Activated naive CD4-positive, alpha-beta T cell (primary cell): ENCODE measurements at places on chromosomes 6 and 20.

DNA sequence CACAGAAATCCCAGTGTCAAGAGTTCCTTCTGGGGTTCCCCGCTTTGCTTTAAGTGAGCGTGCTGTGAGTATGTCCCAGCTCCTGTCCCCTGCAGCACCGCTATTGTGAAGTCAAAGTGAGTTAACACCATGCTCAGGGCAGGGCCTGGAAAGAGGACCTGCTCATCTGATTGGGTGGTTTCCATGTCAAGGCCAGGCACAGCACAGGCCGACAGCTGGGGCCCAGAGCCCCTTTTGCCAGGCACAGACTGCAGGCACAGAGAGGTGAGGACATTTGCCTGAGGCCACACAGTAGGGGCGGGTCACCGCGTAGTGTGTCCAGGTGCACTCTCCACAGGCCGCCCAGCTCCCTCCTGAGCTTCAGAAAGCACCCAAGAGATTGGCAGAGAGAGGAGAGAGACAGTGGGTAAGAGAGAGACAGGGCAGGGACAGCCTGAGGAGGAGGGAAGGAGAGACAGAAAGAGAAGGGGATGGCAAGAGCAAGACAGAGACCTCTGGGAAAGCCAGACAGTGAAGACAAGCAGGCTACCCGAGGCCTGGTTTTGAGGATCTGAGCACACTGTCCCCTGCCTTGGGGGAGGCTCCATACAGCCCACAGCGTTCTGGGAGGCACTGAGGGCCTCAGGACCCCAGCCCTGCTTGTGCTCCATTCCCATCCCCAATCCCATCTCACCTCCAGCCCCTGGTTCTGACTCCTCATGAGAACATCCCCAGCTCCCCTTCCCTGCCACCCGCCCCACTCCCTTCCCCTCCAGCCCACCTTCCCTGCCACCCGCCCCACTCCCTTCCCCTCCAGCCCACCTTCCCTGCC lies 6.5 kb upstream of the BPIFB1 start:
- no peak for DNase-seq

GRCh38 chr6:75244063-75244584 lies 523 bp upstream of the COX7A2 start:
- DNase-seq = no peak

GRCh38 chr6:50843842-50844241 lies 25.2 kb downstream of the TFAP2B start:
- no peak for DNase-seq

DNA sequence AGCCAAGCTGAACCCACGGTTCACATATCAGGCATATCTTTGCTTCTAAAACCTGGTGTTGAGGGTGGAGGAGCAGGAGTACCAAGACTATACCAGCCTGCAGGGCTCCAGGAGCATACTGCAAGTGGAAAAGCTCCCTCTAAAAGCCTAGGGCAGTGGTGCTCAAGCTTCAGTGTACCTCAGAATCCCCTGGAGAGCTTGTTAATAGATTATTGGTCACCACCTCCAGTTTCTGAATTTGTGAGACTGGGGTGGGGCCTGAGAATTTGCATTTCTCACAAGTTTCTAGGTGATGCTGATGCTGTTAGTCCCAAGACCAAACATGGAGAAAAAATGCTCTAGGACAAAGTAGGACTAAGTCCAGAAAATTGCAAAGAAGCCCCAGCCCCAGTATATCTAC lies 65.4 kb downstream of the FILIP1 start:
- no peak for DNase-seq

DNA sequence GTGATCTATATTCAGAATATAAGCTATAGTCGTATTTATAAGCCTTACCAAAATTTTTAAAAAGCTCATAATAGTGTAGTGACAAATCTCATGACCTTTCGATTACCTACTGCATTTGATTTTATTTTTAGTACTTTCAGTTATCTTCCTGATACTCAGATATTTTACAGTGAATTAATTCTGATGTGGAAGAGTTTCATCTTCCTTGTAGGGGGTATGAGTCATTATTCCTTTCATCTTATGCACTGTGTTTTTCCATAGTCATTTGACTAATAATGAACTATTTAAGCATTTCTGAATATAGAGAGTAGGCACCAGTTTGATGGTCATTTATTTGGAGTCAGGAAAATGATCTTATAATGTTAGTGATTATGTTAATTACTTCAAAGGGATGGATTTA lies 36.4 kb downstream of the HDGFL1 start:
- no peak for DNase-seq

DNA sequence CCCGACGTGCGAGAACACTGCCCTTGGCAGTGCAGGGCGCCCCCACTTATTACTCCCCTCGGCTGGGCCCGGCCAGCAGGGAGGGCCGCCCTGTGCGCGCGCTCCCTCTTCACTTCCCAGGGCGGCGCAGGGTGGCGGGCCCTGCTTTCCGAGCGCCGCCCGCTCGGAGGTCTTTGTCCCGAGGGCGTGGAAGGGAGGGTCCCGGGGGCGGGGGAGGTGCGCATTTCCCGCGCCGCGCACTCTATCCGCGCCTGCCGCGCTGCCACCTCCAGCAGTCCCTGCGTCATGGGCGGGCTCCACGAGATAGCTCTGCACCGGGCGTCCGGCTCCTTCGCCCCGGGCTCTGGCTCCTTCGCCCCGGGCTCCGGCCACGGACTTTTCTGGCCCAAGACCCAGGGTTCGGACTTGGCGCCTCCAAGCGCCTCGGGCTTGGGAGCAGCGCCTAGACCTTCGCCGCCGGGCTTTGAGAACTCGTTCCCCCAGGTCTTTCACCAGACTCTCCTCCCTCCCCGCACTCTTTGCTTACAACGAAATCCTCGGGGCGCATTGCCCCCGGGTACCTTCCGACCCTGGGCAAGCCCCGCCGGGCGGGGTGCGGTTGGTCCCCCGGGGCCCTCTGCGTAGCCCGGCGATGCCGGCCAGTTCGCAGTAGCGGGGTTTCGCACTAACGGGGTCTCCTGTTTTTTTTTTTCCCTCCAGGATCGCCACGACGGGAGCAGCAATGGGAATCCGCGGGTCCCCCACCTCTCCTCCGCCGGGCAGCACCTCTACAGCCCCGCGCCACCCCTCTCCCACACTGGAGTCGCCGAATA lies 1.6 kb downstream of the TFAP2C start:
- DNase-seq = no peak

DNA sequence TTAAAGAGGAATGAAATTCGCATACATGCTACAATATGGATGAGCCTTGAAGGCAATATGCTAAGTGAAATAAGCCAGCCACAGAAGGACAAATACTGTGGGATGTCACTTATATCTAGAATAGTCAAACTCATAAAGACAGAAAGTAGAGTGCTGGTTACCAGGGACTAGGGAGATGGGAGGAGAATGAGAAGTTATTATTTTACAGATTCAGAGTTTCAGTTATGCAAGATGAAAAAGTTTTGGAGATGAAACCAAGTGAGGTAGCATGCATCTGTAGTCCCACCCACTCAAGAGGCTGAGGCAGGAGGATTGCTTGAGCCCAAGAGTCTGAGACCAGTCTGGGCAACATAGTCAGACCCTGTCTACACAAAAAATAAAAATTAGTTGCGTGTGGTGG lies 82.5 kb upstream of the ARID1B start:
- no peak for DNase-seq

DNA sequence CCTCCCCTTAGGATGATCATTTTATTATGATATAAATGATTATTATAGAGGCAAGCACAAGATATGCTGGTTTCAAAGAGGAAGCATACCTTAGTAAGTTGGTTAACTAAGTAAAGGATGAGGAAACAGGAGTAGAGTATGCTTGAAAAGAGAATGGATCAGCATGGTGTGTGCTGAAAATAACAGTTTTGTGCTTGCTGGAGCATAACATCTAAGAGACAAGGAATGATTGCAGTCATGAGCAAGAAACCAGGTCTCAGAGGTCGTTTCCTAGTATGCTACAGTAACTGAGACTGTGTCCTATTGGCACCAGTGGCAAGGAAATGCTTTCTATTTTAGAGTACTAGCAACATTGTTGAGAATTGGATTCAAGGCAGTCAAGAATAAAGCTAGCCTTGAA lies 34.1 kb downstream of the CDC40 start:
- DNase-seq = no peak

- no peak for DNase-seq
These were observed 182.0 kb upstream of the MYLIP start for GRCh38 chr6:15946701-15947385.

GRCh38 chr6:134835993-134836392 lies 113.9 kb downstream of the ALDH8A1 start:
- DNase-seq = no peak
